CD4-positive, alpha-beta T cell treated with Interferon gamma for 1 hour (primary cell): ENCODE measurements at places on chromosomes 11 and 22.

DNA sequence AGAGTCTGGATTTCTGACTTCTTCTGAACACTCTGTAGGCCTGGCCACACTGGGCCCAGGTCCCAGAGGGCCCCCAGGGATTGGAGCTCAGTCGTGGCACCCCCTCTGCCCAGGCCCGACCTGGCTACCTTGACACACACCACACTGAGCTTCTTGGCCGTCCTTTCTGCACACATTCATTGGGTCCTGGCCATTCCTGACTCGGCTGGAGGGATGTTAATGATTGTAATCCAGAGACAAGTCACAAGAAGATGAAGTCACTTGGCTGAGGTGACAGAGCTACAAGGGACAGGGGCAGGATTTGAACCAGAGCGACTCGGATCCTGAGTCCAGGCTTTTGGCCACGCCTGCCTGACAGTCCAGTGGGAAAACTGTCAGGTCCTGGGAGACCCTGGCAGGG is 23.9 kb upstream of the PDGFB start:
- DNase-seq = no peak

DNA sequence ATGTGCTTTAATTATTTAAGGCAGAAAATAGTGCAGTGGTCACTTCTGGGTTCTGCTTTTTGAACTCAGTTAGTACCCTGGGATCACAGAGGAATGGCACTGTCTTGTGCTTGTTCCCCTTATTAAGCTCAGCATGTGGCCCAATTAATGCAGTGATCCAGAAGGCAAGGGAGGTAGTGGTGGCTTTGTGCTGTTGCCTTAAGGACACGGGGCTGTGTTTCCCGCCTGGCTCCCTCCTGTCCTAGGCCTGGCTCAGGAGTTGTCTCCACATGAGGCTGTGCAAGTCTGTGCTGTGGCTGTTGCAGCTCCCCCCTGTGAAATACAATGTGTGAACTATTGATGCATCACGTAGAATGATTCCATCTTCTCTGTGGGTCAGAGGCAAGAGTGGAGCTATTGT is 49.2 kb upstream of the CABP7 start:
- DNase-seq = no peak

- DNase-seq = no peak
Measured at GRCh38 chr11:113112307-113112706, 151.1 kb downstream of the NCAM1 start.

DNA sequence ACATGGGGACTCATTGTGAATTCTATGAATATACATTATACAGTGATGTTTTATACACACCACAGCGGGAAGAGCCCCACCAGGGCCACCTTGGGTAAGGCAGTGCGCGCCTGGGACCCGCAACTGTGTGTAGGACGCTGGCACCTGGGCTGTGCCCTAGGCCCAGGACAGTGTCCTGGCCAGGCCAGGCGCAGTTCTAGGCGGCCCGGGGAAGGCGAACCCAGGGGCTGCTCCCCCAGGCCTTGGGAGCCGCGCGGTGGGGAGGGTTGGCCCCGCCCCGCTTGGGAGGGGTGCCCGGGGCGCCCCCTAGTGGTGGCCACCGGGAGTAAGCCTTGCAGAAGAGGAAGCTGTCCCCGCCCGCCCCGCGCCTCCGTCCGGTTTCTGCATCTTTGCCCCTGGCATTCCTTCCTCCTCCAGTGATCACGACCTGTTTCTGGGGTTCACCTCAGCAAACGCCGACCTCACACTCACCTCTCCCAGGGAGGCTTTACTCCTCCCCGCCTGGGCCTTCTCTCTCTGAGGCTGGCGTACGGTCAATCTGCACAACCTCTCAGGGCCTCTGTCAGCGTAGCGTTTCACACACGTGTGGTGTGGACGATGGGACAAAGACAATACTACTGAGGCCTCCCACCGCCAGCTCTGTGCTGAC is 9.5 kb upstream of the EHD1 start:
- DNase-seq = peak; percentile 80

GRCh38 chr11:31802990-31803812 is 7.9 kb downstream of the PAX6 start:
- no peak for DNase-seq

DNA sequence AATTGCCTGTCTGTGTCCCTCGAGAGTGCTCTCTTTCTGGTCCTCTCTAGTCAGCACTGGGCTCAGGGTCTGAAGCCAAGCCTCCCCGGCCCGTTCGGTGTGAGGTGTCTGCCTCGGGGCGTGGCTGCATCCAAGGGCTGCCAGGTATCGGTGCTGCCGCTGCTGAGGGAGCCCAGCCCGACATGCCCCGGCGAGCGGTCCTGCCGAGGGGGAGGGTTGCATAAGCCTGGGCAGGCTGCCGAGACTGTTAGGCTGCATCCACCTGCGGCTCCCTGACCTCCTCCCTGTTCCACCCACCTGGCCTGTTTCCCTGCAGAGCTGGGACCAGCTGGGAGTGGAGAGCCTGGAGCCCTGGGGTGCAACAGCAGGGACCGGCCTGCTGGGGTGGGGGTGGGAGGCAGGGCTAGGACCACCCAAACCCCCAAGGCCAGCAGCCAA is 6.3 kb downstream of the OVOL1 start:
- DNase-seq = no peak

- DNase-seq = no peak
Measured at GRCh38 chr11:70886256-70886655, 366.1 kb downstream of the SHANK2 start.

- no peak for DNase-seq
Measured at GRCh38 chr11:41382927-41383326, 76.5 kb downstream of the LRRC4C start.
